ENCODE measurements at places on chromosomes 5 and 9.

- DNase-seq, result no peak
- H3K36me3 ChIP-seq, result no peaks in the 10 kb centered on the region
- H3K27ac ChIP-seq, result no peak overlapping the region
- no peak overlapping the region for H3K4me3 ChIP-seq
These were observed 155.6 kb upstream of the PANK3 start for GRCh38 chr5:168734620-168735300.

GRCh38 chr5:17012289-17012688 lies 76.2 kb upstream of the MYO10 start:
- no peak overlapping the region for H3K4me3 ChIP-seq
- no peaks in the 10 kb centered on the region for H3K36me3 ChIP-seq
- H3K4me1 ChIP-seq, result no peaks in the 10 kb centered on the region
- no peaks in the 10 kb centered on the region for H3K27me3 ChIP-seq

DNA sequence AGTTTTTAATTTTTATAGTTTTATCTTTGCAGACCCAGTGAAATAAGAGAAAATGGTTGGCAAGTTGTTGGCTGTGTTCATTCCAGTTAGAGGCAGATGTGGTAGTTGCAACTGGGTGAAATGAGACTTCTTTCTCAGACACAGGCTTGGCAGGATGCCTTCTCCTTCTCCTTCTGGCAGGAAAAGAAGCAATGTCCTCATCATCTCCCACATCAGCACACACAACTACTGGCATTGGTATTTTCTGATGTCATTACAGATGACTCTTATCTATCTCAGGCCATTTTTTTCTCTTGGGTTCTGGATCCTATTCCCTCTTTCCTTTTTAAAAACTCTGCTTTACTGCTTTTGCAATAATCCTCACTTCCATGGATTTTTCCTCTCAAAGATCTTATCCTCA lies 103.3 kb upstream of the EDIL3 start:
- DNase-seq, result no peak
- no peaks in the 10 kb centered on the region for H3K36me3 ChIP-seq
- no peaks in the 10 kb centered on the region for H3K27me3 ChIP-seq
- no peak overlapping the region for H3K4me3 ChIP-seq
- H3K27ac ChIP-seq, result no peak overlapping the region

GRCh38 chr9:136628268-136628667 lies 34.4 kb upstream of the EGFL7 start:
- H3K27me3 ChIP-seq, result peaks cover 6% of the 10 kb centered on the region
- H3K36me3 ChIP-seq, result no peaks in the 10 kb centered on the region
- DNase-seq, result no peak
- no peak overlapping the region for H3K27ac ChIP-seq
- peaks cover 15% of the 10 kb centered on the region for H3K4me1 ChIP-seq
